ENCODE measurements at places on chromosomes 13 and 19.
A peak's percentile ranks its signal among the peaks of the same experiment; 100 is the strongest.

DNA sequence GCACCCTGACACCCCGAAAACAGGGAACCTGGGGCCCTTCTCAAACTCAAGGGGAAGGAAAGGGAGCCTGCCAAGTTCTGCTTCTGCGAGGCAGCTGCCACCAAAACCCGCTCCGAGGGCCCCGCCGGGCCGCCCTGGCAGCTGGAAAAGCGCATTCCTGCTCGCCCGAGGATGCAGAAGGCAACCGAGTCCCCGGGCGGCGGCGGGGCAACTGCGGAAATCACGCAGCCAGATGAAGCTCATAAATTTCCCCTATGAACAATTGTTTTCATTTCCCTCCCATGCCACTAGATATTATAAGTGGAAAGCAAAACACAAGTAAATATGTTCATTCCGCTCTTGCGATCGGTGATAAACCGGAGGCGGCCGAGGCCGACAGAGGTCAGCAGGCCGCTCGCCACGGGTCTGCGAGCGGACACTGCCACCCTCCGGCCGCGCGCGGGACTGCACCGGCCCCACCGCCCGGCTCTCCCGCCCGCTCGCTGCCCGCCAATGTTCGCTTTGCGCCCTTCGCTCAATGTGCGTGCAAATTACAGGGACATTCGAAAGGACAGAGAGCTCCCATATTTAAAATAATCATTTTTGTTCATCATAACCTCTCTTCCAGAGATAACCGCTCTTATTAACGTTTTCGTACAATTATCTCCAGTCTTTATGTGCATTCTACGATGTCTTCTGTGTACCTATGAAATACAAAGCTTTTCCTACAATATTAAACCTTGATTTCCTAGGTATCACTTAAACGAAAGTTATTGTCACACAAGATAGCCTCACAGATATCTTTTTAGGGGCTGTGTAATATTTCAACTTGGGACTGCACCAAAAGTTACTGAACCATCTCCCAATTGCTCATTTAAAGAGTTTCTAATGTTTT is 120.8 kb upstream of the ZNF507 start:
- DNase-seq = peak; percentile 85

DNA sequence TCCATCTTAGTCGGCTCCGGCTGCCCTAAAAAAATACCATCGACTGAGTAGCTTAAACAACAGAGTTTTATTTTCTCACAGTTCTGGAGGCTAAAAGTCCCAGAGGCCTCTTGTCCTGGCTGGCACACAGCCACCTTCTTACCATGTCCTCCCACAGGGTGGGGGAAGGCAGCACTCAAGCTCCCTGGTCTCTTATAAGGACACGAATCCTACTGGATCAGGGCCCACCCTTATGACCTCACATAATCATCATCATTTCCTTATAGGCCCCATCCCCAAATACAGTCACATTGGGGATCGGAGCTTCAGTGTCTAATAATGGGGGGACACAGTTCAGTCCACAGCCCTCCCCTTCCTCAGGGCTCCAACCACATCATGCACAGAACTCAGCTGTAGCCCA is 2.6 kb upstream of the TUBA3C start:
- no peak for DNase-seq

DNA sequence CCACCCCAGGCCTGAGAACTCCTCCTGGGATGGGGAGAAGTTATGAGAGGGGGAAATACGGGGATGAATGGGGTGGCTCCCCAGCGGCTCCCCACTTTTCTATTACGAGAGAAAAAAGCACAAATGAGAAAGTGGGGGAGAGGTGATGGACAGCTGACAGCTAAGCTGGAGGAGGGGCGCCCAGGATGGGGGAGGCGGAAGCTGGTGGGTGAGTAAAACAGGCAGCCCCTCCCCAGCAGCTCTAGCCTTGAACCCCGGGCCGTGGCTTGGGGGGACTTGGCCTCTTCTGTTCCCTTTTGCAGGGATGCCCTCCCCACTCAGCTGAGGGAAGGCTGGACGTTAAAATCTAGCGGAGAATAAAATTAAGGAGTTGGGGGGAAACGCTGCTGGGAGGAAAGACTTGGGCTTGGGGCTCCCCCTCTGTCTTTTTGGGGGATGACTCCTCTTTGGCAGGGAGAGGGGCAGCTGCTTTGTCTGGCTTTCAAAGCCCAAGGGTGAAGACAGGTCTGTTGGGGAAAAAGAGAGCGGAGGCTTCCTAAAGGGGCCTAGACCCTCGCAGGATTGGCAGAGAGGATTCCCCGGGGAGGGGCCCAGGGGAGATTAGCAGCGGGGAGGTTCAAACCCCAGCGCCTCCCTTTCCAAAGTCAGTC is 1.4 kb upstream of the SAMD1 start:
- no peak for DNase-seq

DNA sequence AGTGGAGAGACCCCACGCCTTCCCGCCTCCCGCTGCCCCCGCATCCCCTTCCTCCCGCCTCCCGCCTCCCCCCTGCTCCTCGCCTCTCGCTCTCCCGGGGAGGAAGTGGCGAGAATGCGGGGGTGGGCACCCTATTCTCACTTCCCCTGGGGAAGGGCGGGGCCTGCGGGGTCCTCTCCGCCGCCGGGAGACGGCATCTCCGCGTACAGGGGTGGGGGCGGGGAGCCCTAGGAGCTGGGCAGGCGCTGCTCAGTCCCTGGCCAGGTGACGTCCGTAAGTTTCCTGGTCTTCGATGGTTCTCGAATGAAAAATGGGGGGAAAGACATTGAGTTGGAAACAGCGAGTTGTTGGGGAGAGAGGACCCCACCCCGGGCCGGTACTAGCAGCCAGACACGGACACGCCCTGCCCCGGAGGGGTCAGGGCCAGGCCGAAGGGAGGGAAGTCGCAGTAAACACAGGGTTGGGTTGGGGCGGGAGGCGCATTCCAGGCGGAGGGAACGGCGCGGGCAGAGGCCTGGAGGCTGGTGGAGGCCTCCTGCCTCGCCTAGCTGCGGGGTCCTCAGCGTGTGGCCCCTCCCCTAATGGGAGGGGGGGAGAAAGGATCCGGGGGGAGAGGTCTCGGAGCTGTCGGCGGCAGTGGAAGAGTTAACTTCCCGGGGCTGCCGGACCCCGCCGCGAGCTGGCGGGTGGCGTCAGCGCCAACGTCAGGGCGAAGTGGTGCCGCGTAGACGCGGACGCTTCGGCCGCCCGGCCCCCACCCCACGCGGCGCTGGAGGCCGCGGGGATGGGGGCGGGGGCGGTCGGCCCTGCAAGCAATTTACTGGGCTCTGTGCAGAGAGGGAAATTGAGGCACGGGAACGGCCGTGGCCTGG is 10.4 kb upstream of the JUND start:
- peak; percentile 91 for DNase-seq

- DNase-seq = no peak
Measured at GRCh38 chr19:50475736-50476223, 527 bp upstream of the EMC10 start.

DNA sequence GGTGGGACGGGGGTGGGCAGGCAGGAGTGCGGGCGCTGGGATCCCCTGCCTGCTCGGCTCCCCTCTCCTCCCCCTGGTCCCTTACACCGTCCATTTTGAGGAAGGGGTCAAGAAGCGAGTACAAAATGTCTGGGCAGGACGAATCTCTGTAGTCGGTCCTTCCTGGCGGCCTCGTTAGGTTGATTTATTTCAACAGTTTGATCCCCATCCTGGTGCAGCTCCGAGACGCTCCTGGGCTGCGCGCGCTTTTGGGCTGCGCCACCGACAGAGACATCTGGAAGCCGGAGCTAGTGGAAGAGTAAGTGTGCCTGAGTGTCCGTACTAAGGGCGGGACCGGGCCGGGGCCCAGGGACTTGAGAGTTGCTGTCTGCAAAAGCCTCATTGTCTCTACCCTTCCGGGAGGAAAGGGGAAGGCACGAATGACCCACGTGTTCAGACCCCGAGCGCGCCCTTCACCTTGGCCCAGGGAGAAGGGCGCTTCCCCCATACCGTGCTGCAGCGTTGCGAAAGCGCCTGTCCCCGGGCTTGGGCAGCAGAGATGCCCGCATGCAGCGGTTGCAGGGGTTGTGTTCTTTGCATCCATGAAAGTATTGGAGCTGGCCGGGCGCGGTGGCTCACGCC is 1.8 kb downstream of the ZNF114 start:
- peak; percentile 84 for DNase-seq
